ENCODE measurements at places on chromosomes 3 and 15. TPM values are rescaled to one million over a fixed set of nuclear protein-coding genes. Genes with fewer than 3 reads are reported as not detected.

The FEZF2 gene
- total RNA-seq = not detected

The PKM gene
- 281 TPM for total RNA-seq

The AADACL2 gene
- not detected for total RNA-seq

The HIGD2B gene
- total RNA-seq = not detected

The ZDHHC23 gene
- total RNA-seq = 2.8 TPM

The HMCES gene
- total RNA-seq = 18.2 TPM

The BCHE gene
- not detected for total RNA-seq

The GPR149 gene
- total RNA-seq = not detected

The XCR1 gene
- total RNA-seq = not detected

DNA sequence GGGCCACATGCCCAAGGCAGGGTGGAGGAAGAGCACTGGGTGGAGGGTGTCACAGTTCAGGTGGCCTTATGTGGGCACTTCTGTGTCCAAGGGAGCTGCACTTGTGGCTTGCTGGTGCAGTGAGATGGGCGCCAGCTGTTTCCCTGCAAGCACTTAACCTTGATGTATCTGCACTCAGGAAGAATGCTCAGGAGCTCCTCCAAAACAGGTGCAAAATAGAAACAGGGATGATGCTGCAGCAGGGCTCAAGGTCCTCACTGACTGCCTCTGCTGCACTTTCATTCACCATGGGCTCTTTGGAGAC, 151.3 kb downstream of the CADPS start:
- no peaks in the 10 kb centered on the region for H3K36me3 ChIP-seq
- H3K27ac ChIP-seq = no peak overlapping the region
- H3K27me3 ChIP-seq = peaks cover 4% of the 10 kb centered on the region
- H3K4me3 ChIP-seq = no peak overlapping the region
- no peaks in the 10 kb centered on the region for H3K4me1 ChIP-seq

- DNase-seq = no peak
- H3K36me3 ChIP-seq = no peaks in the 10 kb centered on the region
- H3K4me3 ChIP-seq = no peak overlapping the region
- H3K4me1 ChIP-seq = no peaks in the 10 kb centered on the region
Measured at GRCh38 chr3:106797461-106797860, 579.8 kb upstream of the CCDC54 start.

DNA sequence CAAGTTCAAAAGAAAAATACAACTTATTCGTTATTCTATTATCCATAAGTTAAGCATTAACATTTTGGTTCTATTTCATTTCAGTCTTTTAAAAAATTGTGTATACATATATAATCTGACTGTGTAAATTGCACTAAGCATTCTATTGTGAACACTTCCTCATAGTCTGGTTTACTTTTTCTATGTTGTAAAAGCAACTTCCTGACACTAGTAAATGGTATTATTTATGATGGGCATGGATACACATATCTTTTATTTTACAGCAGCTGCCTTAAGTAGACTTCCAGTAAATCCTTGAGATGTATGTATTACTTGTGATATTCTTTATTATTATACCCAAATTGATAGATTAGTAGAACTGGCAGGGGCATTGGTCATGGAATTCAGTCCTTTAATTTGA, 58.2 kb downstream of the FNDC3B start:
- H3K4me1 ChIP-seq = peaks cover 73% of the 10 kb centered on the region
- DNase-seq = no peak
- H3K4me3 ChIP-seq = no peak overlapping the region
- no peaks in the 10 kb centered on the region for H3K27me3 ChIP-seq

DNA sequence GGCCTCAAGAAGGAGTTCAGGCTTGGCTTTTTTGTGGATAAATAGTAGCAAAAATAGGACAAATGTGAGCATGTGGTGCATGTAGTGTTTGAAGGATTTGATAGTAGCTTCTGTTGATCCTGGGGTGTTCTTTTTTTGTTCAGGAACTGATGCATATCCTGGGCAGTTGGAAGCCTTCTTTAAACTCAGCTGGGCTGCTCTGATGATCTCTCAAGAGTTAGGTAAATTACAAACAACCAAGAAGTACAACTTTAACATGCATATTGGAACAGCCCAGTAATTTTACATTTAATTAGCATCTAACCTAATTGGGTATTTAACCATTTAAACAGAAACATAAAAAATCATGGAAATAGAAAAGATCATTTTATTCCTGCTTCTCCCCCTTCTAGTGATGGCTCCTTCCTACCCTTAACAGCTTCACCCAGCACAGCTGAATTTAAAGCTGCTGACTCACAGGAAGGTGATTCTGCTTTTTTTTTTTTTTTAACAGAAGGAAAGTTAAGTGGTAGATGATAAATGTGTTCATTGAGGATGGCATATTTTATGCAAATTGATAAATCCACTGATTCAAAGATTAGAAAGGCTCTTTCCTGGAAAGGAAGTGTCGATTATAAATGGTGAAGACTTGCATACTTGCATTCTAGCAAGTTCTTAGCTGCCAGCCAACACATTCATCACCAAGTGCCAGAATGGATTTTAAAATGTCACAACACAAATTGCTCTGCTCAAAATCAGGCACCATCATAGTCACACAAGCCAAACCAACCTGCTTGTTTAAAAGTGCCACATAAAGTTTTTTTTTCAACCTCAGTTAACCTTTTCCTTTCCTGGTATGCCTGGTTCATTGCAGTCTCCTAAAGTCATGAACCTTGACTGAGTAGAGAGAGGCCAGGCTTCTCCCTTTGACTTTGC, 20.0 kb downstream of the SLC35G2 start:
- H3K36me3 ChIP-seq = peaks cover 10% of the 10 kb centered on the region
- DNase-seq = no peak
- H3K4me3 ChIP-seq = no peak overlapping the region
- no peak overlapping the region for H3K27ac ChIP-seq
- H3K4me1 ChIP-seq = no peaks in the 10 kb centered on the region

DNA sequence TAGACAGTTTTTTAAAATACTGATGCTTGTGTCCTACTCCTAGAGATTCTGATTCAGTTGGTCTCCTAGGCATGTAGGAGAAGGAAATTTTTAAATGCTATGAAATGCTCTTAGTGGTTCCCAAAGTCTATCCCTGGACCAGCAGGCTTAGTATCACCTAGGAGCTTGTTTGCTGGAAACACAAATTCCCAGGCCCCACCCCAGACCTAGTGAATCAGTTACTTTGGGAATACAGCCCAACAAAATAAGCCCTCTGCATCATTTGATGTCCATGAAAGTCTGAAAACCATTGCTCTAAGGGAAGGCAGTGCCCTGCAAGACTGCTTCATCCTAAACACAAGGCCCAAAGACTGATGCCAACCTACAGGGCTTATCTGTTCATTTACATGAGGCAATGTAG, 36.3 kb downstream of the CCNL1 start:
- no peak overlapping the region for H3K4me3 ChIP-seq
- H3K27me3 ChIP-seq = no peaks in the 10 kb centered on the region
- peaks cover 23% of the 10 kb centered on the region for H3K4me1 ChIP-seq
- no peak overlapping the region for H3K27ac ChIP-seq

GRCh38 chr15:83983634-83984458, 251.7 kb upstream of the GOLGA6L4 start:
- H3K4me3 ChIP-seq = no peak overlapping the region
- no peak for DNase-seq
- H3K4me1 ChIP-seq = no peaks in the 10 kb centered on the region
- H3K27ac ChIP-seq = no peak overlapping the region
- H3K36me3 ChIP-seq = no peaks in the 10 kb centered on the region

- H3K27ac ChIP-seq = no peak overlapping the region
- DNase-seq = no peak
- H3K27me3 ChIP-seq = no peaks in the 10 kb centered on the region
- H3K4me3 ChIP-seq = no peak overlapping the region
Measured at GRCh38 chr3:192906940-192907339, 10.7 kb downstream of the MB21D2 start.

- H3K27me3 ChIP-seq = no peaks in the 10 kb centered on the region
- no peak for DNase-seq
- H3K4me3 ChIP-seq = no peak overlapping the region
- no peaks in the 10 kb centered on the region for H3K36me3 ChIP-seq
Measured at GRCh38 chr3:178802993-178803693, 266.9 kb downstream of the KCNMB2 start.

DNA sequence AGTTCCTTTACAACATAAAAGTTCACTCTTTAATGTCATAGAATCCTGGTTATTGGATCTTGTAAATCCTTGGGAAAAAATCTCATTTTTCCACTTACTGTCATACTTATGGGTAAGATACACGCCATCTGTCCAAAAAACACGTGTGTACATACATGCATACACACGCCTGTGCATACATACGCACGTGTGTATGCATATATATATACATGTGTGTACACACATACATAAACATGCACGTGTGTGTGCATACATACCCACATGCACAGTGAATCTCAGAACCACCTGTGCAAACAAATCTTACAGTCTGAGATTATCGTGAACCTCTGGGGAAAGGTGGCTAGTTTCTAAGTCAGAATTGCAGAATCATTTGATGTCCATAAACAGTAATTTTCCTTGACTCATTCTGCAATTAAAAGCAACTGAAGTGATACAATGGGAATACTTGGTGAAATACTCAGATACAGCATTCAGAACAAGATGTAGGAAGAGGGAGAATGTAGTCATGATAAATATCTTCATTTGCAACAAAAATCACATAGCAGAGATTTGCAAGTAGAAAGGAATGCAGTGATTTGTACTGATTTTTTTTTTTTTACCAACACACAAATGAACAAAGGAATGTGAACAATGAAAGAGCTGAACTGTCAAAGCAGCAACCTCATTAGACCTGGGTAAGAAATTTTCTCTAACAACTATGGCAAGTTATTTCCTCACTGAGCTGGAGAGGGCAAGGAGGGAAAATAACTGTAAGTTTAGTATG, 160.6 kb upstream of the POU1F1 start:
- H3K36me3 ChIP-seq = no peaks in the 10 kb centered on the region
- no peaks in the 10 kb centered on the region for H3K27me3 ChIP-seq
- no peaks in the 10 kb centered on the region for H3K4me1 ChIP-seq
- no peak for DNase-seq

DNA sequence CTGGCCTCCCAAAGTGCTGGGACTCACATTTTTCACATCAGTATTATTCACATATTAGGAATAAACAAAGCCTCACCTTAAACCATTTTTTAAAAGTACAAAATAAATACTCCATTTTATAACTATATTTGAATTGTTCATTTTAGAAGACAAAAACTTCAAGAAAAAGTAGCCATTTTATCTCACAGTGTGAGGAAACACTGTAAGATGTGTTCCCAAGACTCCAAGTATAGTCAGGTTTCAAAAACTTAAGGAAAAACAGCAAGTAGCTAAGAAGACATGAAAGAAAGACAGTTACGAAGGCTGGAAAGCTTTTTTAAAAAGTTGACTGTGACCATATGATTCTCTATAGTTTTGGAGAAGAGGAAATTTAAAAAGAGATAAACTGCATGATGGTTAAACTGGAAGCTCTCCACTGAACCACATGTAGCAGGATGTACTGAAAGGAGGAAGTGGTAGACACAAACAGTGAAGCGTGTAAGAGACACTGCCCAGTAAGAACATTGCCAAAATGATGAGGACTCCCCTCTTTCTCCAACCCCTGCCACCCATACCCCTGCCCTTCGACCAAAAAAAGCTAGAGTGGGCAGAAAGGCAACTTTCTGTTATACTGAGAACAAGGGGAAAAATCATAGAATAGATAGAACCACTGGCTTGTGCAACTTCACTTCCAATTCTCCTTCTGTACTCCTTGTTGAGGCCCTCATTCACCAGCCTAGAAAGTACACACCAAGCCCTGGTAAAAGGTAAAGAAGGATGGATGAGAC, 6.2 kb upstream of the TMF1 start:
- DNase-seq = no peak
- peaks cover 6% of the 10 kb centered on the region for H3K36me3 ChIP-seq
- no peak overlapping the region for H3K27ac ChIP-seq
- H3K27me3 ChIP-seq = no peaks in the 10 kb centered on the region

DNA sequence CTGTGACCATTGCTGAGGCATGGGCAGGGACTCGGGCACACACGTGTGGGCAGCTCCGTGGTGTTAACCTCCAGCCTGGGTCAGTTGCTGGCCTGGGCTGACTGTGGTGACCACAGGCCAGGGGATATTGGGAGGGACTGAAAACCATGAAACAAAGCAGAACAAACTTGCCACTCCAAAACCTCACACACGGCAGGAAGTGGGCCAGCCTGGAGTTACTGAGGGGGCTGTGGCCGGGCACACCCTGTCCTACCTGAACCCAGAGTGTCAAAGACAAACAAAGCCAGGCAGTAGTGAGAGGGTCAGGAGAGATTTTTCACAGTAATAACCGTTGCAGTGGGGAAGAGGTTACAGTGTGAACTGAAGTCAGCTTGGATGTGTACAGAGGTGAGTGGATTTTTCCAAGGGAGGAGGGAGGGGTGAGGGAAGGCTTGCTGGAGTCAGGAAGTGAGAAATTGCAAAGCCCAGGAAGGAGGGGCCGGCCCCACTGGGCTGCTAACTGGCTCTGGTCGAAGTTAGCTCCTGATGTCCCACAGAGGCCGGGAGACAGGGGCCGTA, 40.0 kb upstream of the ATP10A start:
- H3K4me1 ChIP-seq = no peaks in the 10 kb centered on the region
- H3K27ac ChIP-seq = no peak overlapping the region
- no peaks in the 10 kb centered on the region for H3K27me3 ChIP-seq
- no peak for DNase-seq

DNA sequence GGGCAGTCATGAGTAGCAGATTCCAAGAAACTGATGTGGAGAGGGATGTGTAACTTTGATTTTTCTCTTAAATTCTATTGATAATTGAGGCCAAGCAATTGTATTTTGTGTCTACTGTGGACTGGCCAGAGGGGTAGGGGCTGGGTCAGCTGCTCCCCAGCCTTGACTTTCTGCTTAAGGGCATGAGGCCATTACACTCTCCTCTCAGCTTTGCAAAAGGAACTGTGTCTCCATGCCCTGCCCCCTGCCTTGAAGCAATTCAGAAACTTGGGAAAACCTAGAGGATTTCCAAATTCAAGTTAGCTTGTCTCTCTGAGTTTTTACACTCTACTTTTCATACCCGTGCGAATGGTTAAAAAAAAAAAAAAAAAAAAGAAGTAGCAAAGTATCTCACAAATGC, 38.6 kb downstream of the ONECUT1 start:
- H3K36me3 ChIP-seq = no peaks in the 10 kb centered on the region
- DNase-seq = no peak
- H3K27me3 ChIP-seq = no peaks in the 10 kb centered on the region
- no peak overlapping the region for H3K27ac ChIP-seq
- no peak overlapping the region for H3K4me3 ChIP-seq
- H3K4me1 ChIP-seq = no peaks in the 10 kb centered on the region

DNA sequence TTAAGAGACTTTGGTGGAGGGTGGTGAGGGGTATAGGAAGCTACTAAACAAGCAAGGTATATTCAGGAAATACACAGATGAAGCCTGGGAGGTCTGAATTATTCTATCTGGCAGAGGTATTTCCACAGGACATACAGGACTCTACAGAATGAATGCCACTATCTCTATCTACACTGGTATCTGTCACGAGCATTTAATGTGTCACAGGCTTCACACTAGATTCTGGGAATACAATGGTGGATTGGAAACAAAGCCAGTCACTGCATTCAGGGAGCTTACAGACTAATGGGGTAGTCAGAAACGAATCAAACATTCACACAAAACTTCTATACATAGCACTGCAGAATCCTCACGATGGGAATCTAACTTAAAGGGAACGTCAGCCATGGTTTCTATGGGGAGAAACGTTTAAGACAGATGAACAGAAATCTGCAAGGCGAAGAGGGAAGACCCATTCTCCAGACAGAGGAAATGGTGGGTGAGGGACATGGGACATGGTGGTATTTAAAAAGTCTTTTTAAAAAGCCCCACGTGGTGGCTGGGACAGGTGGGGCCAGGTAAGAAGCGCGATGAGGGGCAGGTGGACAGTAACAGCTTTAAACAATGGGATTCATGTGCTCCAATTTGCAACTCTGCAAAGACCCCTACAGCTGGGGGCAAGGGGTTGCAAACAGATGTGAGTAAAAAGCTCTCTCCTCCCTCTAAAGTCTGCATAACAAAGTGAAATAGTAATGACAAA, 16.5 kb downstream of the LRIG1 start:
- no peak for DNase-seq
